ENCODE measurements at places on chromosomes 5 and 9.

GRCh38 chr5:152170350-152170749 is 234.7 kb downstream of the NMUR2 start:
- no peak for DNase-seq

- DNase-seq: no peak
These were observed 310.9 kb downstream of the TRIM36 start for GRCh38 chr5:114858665-114859437.

GRCh38 chr9:16291921-16292320 is 578.5 kb downstream of the BNC2 start:
- DNase-seq: no peak

DNA sequence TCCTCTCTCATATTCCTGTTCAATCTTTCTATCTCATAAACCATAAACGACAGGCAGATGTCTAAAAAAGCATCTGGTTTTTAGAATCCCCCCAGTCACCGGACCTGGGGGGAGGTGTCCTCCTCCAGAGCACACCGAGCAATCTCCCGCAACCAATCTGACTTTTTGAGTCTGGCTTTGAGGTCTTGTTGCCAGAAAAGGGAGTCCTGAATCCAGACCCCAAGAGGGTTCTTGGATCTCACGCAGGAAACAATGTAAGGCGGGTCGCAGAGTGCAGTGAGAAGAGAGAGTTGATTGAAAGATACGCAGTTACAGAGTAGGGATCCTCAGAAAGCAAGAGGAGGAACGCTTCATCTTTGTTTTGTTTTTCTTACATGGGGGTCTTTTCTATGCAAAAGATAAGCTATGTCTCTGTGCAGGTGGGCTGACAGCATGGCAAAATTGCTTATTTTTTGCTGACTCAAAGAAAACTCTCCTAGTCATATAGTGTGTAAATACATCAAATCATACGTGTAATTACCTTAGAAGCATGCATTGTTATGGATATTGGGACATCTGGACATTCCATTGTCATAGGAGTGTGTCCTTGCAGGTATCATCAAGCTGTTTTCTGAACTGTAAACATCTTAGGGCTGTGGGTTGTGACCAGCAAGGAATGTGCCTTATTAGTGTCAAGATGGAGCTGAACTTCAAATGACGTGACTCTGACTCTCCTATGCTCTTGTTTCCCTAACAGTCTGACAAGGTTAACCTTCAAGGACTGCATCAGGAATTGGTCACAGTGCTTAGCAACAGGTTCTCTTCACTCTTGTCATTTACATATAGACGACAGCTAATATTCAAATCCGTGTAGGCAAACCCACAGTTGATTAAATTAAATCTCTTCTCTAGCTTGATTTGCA is 159.3 kb upstream of the DAPK1 start:
- no peak for DNase-seq

GRCh38 chr5:96648023-96648422 is 14.2 kb upstream of the CAST start:
- no peak for DNase-seq

DNA sequence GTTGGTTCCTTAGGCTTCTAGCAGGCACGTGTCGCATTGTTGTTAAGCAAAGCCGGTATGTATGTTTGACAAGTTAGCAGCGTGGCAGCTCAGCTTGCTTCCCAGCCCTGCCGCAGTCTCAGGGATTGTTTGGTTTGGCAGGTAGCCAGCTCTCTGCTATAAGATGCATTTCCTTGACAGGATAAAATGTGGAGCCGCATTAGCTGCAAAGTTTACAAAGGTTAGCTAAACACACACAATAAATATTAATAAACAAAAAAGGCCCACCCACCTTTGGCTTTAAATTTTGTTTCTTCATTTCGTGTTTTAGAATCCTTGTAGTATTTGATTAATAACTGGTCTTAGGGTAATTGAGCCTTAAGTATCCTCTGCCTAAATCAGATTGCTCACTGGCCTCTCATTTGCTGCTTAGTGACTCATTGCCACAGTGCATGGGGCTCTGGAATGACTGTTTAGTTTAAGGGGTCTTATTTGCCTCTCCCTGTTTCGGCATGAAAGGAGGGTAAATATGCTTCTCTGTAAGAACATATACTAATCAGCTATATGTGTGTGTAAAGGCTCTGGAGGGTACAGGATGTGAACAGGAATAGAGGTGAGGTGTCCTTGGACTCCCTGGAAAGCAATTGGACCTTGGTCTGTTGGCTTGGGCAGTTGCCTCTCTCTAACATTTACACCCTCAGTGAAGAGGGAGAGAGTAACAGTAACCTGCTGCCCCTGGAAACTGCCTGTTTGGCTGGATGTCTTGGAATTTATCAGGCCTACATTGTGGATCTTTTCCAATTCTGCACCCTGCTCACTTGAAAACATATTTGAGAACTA is 122.0 kb downstream of the GDNF start:
- no peak for DNase-seq

GRCh38 chr5:123227216-123227615 is 138.2 kb downstream of the PRDM6 start:
- no peak for DNase-seq

- no peak for DNase-seq
These were observed 831 bp downstream of the KLHL3 start for GRCh38 chr5:137734962-137735554.

- DNase-seq: no peak
These were observed 12.1 kb downstream of the RHOBTB3 start for GRCh38 chr5:95743232-95743631.

GRCh38 chr9:4514252-4515128 is 24.2 kb downstream of the SLC1A1 start:
- no peak for DNase-seq

DNA sequence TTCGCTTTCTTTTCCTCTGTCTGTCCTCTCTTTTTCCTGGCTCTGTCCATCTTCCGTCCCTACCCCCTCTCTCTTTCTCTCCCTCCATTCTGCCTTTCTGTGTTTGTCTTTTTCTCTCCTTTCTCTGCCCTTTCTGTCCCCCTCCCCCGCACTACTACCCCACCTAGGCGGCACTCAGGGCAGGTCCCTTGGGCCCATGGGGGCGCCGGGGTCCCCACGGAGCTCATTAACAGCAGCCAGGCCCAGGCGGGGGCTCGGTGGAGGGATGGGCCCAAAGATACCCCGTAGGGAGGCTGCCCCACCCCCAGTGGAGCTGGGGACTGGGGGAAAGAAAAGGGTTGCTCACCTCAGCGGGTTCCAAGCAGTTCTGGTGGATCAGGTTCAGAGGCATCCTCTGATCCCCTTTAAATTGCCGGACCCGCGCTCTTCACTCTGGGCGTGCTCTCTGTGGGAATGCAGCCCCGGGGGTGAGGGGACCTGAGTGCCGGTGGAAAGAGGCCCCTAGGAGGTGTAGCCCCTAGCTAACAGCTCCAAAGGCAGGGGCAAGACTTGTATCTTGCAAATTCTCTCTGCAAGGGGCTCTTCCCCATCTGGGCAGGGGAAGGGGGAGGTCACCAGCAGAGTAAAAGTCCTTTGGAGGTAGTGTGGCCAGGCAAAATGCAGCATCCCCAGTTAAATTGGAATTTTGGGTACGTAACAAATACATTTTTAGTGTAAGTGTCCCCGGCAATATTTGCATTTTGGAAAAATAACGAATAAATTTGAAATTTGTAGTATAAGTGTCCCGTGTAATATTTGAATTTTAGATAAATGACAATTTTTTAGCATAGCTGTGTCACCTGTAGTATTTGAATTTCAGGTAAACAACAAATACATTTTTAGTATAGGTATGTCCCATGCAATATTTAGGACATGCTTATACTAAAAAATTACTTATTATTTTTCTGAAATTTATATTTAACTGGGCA is 7.4 kb downstream of the LHX2 start:
- DNase-seq: no peak

DNA sequence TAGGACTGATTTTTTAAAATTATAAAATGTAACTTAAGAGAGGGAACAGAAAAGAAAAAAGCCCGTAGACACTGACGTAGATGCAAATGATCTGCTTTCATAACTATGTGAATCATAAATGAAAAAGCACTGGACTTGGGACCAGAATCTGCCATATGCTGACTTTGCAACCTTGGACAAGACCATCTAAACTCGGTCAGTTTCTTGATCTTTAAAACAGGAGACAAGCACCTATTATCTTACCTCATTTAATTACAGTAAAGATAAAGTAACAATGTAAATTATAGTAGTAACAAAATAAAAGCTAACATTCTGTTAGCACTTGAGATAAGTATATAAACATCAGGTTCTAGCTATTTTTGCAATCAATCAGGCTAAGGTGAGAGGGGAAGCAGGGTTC is 20.0 kb downstream of the FBXW2 start:
- no peak for DNase-seq

DNA sequence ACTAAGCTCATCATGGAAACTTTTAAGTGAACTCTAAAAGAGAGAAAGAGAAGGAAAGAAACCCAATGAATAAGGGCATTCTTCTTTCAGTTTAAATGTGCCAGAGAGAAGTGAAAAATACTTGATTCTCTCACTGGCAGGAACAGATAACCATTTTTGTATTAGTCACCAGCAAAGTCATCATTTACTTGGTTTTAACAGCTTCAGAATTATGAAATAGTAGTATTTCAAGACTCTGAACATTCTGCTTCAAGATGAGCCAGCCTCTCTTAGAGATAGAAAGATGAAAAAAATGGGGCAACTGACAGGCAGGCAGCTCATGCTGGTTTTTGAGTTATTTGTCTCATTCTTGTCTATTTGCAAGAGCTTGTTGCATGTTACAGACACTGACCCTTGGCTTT is 103.5 kb downstream of the GCNT1 start:
- DNase-seq: no peak

DNA sequence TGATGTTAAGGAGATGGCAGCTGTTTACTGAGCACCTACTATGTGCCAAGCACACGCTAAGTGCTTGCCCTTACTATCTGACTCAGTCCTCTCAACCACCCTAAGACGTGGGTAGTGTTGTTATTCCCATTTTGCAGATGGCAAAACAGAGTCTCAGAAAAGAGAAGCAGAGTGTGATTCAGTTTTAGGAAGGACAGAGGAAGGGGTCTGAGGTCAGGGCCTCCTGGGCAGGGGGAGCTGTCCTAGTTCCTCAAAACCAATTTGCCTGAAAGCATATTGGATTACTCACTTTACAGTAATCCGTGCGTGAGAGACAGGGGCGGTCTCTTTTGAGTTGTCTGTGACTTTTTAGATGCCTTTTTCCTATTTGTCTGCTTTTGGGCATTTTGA is 23.2 kb downstream of the DNM1 start:
- no peak for DNase-seq

DNA sequence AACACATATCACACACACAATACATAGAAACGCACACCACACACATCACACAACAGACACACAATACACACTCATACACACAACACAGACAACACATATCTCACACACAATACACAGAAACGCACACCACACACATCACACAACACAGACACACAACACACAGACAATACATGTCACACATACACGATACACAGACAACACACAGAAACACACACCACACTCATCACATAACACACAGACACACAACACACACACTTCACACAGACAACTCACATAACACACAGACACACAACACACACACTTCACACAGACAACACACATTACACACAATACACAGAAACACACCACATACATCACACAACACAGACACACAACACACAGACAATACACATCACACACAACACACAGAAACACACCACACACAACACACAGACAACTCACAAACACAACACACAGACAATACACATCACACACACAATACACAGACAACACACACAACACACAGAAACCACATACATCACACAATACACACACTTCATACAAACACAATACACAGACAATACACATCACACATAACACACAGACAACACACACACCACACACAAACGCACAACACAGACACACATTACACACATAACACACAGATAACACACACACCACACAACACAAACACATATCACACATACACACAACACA is 4.3 kb upstream of the CCDC187 start:
- DNase-seq: no peak

DNA sequence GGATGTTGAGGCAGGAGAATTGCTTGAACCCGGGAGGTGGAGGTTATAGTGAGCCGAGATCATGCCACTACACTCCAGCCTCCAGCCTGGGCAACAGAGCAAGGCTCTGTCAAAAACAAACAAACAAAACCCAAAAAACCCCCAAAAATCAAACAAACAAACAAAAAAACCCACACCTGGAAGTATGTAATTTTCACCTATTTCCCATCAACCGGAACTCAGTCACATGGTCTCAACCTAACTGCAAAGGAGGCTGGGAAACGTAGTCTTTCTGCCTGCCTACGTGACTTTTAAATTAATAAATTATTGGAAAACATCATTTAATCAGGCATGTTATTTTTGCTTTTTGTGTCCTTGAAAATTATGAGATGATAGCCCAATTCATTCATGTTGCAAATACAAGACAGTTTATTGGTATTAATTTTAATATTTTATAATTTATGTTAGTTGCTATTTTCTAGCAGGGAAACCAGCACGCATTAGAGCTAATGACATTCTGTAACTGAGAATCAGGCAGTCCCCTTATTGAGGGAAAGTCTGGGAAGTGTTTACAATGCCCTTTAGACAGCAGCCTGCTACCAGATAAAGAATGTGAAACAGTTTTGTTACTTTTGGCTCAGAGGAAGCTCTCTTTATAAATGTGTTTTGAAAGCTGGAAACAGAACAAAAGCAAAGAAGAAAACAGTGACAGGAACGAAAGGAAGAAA is 110.3 kb downstream of the NXNL2 start:
- DNase-seq: no peak

DNA sequence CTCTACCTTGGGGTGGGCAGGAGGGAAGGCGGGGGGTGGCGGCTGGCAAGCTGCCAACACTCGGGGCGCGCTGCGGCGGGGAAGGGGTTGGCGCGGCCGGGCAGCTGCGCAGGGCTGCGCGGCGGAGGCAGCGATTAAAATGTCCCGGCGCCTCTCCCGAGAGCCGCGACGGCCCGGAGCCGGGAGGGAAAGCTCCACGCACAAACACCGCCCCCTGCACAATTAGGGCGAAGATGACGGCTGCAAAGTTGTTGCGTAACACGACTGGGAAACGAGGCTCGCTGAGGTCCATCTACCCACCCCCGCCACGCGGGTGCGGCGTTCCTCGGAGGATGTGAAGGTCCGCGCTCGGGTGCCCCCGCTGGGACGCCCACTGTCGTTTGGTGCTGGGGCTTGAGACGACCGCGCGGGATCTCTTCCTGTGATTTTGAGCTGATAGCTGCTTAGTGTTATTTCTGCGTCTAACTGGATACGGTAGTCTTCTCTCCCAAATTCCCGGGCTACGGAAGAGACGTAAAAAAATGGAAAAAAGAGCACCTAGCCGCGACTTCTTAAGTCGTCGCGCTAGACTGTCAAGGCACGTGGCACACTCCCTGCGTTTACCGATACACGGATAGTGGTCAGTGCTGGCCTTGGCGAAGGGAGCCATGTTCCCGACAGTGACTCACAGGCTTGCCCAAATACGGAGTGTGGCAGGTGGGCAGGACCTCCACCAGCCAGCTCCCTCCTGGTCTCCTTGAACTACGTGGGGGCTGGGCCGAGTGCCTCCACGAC is 958 bp upstream of the NFIL3 start:
- peak; percentile 22 for DNase-seq

DNA sequence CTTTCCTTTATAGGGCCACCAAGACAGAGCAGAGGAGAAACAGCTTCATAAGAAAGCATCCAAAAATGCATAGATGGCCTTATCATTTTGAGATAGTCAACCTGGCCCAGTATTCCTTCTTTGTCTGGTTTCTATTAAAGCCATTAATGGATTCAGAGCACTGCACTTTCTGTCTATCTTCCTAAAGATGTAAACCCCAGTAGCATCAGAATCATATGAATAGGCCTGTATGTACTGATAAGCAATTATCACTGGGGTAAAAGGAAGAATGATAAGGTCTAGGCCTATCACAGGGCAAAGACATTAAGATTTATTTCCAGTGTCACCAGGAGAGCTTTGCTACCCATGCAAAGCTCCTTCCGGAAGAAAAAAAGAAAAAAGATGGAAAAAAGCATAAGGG is 432.5 kb upstream of the C9orf72 start:
- no peak for DNase-seq

Measured in GF-D8 (cell line).